ENCODE measurements at places on chromosomes 6 and 20.

GRCh38 chr6:26016245-26016962 lies 53.8 kb downstream of the TRIM38 start:
- DNase-seq: no peak

GRCh38 chr6:106214531-106214930 lies 111.0 kb downstream of the ATG5 start:
- no peak for DNase-seq

- DNase-seq: peak; percentile 37
Observed at GRCh38 chr6:31920811-31921210, 6.7 kb upstream of the C2 start.

GRCh38 chr20:39795401-39796272 lies 833.5 kb downstream of the DHX35 start:
- DNase-seq: peak; percentile 43

DNA sequence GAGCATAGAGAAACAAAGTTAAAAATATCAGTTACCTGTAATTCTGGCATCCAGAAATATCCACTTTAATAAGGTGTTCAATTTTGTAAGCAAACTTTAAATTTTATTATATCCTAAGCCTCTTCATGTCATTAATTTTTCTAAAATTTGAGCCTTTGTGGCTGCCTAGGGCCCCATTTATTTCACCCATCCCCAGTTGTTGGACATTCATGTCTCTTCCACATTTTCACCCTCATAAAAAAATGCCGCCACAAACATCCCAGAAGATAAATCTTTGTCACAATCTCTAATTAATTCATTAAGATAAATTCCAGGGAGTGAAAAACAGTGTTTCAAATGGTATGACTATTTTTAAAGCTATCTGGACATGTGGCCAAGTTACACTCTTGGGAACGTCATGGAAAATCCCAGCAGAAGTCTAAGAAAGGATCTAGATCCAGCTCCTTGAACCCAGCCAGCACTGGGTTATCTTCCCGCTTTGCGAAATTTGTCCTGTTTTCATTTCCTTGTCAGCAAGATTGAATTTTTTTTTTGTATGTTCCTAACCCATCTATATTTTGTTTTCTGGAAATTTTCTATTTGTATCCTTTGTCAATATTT lies 97.2 kb downstream of the TMEM242 start:
- no peak for DNase-seq

DNA sequence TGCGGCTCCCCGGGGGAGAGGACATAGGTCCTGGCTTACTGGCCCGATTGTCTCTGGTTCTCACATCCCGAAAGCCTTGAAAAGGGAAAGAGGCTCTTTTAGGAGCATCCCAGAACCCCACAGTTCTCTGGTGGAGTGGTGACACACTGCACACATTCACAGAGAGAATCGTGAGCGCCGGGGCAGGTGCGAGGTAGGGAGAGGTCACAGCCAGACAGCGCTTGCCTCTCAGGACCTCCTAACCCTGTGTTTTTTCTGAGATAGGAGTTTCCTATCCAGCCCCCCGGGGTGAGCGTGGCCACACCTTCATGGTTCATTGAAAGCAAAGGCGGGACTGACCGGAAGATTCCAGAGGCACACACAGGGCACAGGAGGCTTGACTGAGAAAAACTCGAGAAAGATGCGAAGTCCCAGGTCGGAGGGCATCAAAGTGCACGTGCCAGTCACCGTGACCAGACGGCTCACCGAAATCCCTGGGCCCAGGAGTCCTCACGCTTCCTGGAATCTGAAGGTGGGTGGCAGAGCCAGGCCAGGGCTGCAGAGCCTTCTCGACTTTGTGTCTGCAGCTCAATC lies 46.5 kb upstream of the FRMD1 start:
- no peak for DNase-seq

GRCh38 chr20:10642856-10643559 lies 30.8 kb downstream of the JAG1 start:
- no peak for DNase-seq

GRCh38 chr6:31882344-31882743 lies 3.5 kb upstream of the SLC44A4 start:
- DNase-seq: no peak

DNA sequence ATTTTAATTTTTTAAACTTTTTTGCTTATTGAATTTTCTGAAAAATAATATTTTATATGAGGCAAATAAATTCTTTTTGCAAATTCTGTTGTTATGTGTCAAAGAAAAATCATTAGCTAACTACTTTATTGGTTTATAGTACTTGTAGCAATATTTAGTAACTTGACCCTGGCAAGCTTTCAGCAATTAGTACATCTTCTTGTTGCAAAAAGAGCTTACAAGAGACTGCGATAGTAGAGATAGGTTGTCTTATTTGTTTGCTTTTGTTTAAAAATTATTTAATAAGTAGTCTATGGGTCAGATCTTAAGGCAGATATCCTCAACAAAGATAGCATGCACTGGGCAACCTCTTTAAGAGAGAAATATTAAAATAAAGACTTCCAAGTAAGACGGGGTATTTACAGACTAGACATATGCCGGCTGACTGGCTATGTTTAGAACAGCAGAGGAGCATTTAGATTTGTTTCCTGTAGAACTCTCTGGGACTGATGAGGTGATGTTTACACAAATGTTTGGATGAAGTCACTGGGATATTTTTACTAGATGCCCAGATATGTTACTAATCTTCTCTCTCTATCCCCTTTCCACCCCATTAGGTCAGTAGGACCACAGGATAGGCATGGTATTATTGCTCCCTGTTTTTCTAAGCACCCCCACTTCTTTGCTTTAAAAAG lies 25.0 kb downstream of the VGLL2 start:
- DNase-seq: no peak

DNA sequence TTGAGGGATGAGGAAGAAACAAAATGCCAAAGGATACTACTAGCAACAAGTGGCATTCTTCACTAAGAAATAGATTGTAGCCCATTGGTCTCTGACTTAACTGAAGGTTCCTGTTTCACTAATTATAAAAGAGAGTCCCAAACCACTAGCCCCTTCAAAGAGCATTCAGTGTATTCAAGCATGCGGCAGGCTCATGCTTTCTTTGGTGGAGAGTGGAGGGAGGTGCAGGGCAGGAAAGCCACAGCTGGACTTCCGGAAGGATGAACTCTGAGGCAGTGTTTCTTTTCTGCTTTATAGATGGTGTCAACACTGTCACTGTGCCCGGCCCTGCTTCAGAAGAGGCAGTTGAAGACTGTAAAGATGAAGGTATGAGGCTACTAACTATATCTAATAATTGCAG lies 636.1 kb downstream of the KIF16B start:
- no peak for DNase-seq

DNA sequence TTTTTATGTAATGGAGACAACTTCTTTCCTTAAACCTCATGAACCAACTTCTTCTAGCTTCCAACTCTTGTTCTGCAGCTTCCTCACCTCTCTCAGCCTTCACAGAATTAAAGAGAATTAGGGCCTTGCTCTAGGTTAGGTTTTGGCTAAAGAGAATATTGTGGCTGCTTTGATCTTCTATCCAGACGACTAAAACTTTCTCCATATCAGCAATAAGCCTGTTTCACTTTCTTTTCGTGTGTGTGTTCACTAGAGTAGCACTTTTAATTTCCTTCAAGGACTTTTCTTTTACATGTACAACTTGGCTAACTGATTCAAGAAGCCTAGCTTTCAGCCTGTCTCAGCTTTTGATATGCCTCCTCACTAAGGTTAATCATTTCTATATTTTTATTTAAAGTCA lies 596.1 kb upstream of the NRSN1 start:
- DNase-seq: no peak

GRCh38 chr20:49810491-49811190 lies 2.0 kb upstream of the SLC9A8 start:
- peak; percentile 39 for DNase-seq

GRCh38 chr6:44057931-44058616 lies 69.2 kb downstream of the MRPL14 start:
- DNase-seq: no peak

DNA sequence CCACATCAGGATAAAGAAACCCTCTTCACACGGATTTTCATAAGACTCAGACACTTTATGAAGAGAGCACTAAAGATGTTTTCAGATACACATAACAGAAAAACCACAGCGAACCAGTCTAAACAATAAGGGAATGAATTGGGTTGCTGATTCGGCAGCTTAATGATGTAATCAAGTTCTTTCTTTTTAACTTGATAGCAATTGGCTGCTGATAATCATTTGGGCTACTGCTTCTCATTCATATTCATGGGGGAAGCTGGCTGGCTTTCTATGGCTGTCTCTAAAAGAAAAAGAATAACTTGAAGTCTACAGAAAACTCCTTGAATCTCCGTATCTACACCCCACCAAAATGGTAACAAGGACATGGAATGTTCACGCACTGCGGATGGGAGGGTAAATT lies 20.0 kb upstream of the TMEM181 start:
- DNase-seq: no peak

DNA sequence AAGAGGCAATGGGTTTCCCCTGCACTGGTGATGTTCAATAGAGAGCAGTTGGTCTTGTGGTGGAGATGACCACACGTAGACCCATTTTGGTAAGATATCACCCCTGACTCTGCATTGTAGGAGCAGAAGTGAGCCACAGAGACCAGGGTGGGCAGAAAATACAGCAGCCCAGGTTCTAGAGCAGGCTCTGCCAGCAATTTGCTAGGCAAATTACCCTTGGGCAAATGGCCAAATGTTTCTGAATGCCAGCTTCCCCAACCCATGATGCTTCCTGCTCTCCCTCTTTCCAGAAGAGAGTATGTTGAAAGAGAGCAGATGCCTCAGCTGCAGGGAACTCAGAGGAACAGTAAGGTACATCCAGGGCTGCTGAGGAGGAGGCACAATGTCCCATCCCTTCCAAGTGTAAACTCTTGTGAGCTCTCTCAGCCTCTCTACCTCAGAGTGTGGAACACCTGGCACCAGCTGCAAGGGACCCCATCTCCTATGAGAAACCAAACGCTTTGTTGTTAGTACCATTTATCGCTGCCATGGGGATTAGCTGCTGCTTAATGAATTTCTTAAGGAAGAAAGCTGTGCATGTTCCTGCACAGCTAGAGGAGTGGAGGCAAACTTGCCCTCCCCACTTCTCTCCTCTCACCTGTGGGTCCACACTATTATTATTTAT lies 317.5 kb upstream of the MOCS1 start:
- DNase-seq: no peak

- DNase-seq: no peak
Observed at GRCh38 chr6:42075159-42075838, 25.0 kb downstream of the TAF8 start.

GRCh38 chr6:14036911-14037310 lies 80.7 kb upstream of the CD83 start:
- no peak for DNase-seq

DNA sequence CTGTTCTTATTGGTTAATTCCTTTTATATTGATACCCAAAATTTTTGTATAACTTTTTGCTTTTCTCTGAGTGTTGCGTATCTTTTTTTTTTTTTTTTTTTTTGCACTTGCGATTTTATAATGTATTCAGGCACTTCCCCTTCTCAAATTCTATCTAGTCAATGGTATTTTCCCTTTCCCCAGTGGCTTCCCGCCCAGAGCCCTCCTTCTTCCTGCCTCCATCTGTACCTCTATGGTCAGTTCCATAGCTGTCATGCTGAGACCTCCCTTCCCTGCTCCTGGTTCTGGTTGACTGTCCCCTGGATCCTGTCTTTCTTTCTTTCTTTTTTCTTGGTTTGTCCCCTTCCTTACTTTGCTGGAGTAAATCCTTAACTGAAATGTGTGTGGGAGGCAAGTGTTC lies 94.7 kb downstream of the RNF144B start:
- no peak for DNase-seq

GRCh38 chr6:15484140-15484539 lies 178.7 kb downstream of the DTNBP1 start:
- DNase-seq: no peak

DNA sequence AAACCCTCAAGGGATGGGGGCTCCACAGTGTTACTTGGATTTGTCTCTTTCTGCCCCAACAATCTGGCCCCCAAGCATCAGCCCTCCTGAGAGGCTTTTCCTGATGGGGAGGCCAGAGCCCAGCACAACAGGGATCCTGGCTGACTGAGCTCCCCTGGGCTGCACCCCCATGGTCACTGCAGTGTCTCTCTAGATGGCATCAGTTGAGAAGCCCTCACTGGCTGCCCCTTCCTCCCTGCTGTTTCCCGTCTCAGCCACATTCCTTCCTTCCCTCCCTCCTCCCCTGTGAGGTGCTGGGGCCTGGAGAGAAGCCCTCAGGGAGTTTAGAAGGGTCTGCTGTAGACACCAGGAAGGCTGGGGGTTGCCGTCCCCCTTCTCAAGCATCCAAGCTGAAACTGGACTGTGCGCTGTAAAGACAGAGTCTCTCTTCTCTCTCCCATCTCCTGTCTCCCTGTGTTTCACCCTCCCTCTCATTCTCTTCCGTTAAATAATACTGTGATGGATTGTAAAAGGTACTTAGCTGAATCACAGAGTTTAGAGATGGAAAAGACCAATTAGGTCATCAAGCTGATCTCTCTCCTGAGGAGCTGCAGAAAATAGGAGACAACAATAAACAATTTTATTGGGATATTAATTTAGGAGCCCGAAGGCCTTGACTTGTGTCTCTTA lies 29.7 kb downstream of the SAYSD1 start:
- no peak for DNase-seq

GRCh38 chr6:8435845-8436168 lies 462 bp upstream of the SLC35B3 start:
- peak; percentile 48 for DNase-seq

GRCh38 chr6:143958839-143959399 lies 49.1 kb downstream of the PLAGL1 start:
- no peak for DNase-seq

DNA sequence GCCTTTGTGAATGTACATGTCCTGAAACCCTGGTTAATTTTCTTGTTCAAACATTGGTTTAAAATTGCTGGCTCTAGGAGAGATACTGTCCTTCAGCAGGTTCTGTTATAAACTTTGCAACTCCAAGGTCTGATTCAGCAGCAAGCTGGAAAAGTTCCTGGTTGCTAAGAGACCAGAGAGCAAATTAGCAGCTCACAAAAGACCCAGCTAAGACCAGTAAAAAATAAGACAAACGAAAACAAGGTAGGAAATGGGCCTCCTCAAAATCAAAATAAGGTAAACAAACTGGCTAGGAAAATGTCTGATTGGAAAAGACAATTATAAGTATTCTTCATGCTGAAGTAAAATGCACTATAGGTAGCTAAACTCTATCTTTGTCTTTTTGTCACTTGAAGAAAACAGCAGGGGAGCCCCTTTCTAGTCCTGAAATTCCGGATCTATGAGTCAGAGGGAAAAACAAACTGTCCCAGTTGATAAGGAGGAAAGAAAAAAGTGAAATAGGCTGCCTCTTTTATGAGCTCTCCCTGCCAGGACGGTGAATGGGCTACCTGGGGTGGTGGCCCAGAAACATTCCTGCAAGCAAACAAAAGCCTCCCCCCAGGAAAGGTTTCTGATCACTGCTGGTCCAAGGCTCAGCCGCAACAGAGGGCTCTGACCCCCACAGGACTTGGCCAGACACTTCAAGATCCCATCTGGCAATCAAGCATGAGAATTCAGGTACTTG lies 41.6 kb downstream of the UNC5CL start:
- no peak for DNase-seq

DNA sequence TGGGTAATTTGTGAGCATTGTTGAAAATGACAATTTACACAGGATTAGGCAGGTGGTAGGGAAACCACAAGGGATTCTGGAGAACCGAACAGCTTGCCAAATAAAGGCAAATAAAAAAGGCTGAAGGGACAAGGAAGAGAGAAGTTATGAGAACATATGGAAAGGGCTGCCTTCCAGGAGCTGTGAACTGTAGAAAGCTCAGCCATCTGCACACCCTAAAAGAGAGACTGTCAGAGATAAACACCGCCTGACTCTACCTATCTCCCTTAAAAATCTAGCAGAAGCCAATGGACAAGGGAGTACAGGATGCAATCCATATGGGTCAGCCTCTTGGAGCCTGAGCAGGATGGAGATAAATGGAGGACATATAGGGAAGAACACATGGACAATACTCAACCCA lies 12.7 kb upstream of the SLC17A1 start:
- DNase-seq: no peak
